ENCODE measurements at places on chromosomes 16 and 17. TPM values are rescaled to one million over a fixed set of nuclear protein-coding genes. Genes with fewer than 3 reads are reported as not detected.

DNA sequence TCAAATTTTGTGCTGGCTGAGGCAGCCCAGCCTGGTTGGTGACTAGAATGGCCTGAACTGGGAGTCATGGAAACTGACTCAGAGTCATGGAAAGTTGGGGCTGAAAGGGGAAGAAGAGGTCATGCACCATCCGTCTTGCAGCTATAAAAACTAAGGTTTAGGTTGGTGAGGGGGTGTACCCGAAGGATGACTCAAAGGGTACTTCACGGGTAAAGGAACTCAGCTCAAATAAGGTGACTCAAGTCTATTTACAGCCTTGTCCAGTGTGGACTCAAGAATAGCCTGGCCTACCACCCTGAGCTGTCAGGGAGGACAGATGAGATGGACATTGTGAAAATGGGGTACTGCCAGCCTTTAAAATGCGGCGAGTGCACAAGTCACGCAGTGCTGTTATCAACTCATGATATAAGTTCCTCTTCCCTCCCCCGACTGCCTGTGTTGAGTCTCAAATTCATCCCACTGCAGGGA is 18.6 kb downstream of the CD300LB start:
- ATAC-seq: peak; percentile 91

GRCh38 chr16:19123535-19124178 is 9.9 kb downstream of the ITPRIPL2 start:
- no peak for ATAC-seq

NARF gene
- 194 TPM for total RNA-seq

PVALEF gene
- total RNA-seq: not detected

GRCh38 chr17:22718689-22719088 is 1026.4 kb downstream of the KCNJ18 start:
- no peak for ATAC-seq

GRCh38 chr17:143785-144281 is 6.5 kb downstream of the SCGB1C2 start:
- peak; percentile 93 for ATAC-seq

CRYBA1 gene
- not detected for total RNA-seq

HNF1B gene
- total RNA-seq: not detected

MT4 gene
- not detected for total RNA-seq

GRCh38 chr17:28738680-28739384 is 5.0 kb upstream of the TRAF4 start:
- ATAC-seq: peak; percentile 54

GRCh38 chr17:39169101-39169500 is 3.1 kb upstream of the ARL5C start:
- ATAC-seq: no peak

- ATAC-seq: no peak
These were observed 29.7 kb upstream of the KRT17 start for GRCh38 chr17:41653892-41654677.

LGALS9B gene
- not detected for total RNA-seq

DNA sequence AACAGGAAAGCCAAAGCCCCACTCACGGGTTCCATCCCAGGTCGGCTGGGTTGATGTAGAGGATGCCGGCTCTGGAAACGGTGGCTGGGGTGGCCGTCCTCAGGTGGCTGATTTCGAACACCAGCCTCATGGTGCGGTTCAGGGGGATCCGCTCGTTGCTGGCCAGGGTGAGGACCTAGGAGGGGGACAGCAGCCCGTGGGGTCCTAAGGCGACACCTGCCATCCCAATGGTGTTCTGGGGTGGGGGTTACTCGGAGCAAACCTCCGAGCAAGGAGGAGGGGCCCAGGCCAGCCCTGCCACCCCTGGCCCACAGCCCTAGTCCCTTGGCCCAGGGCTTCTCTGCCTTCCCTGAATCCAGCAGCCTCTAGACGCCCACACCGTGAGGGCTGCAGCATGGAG is 86.5 kb downstream of the DNAH17 start:
- ATAC-seq: no peak

- no peak for ATAC-seq
These were observed 32.4 kb downstream of the TIMM22 start for GRCh38 chr17:1029196-1029921.

All from activated T-helper 17 cell treated with anti-CD3 and anti-CD28 coated beads, Interleukin-2, amount 50 U/mL, for 72 hours (primary cell).